Upper lobe of left lung (tissue), 6 donors: ENCODE measurements at places on chromosomes 12 and 14.

- no peak overlapping the region for H3K4me3 ChIP-seq
- no peaks in the 10 kb centered on the region for H3K27me3 ChIP-seq
- H3K36me3 ChIP-seq: no peaks in the 10 kb centered on the region
- no peak overlapping the region for H3K27ac ChIP-seq
- H3K4me1 ChIP-seq: no peaks in the 10 kb centered on the region
Observed at GRCh38 chr12:21938879-21939278, 2.3 kb downstream of the ABCC9 start.

DNA sequence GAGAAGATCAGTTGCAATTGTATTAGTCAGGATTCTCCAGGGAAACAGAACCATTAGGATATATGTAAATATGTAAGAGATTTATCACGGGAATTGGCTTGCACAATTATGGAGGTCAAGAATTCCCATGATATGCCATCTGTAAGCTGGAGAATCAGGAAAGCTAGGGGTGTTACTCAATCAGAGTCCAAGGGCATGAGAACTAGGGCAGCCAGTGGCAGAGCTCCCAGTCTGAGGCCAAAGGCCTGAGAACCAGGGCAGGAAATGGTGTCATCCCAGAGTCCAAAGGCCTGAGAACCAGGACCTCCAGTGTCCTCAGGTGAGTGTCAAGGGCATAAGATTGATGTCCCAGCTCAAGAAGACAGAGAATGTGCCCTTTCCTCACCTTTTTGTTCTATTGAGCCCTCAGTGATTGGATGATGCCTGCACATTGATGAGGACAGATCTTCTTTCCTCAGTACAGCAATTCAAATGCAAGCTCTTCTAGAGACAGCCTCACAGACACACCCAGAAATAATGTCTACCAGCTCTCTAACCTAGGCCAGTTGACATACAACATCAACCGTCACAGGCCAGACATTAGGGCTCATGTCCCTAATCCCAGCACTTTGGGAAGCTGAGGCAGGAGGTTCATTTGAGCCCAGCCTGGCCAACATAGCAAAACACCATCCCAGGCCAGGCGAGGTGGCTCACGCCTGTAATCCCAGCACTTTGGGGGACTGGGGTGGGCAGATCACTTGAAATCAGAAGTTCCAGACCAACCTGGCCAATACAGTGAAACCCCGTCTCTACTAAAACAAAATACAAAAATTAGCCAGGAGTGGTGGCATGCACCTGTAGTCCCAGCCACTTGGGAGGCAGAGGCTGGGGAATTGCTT is 34.9 kb upstream of the ZNF740 start:
- DNase-seq: no peak
- no peaks in the 10 kb centered on the region for H3K27me3 ChIP-seq
- H3K36me3 ChIP-seq: no peaks in the 10 kb centered on the region
- H3K4me1 ChIP-seq: no peaks in the 10 kb centered on the region
- H3K4me3 ChIP-seq: no peak overlapping the region

DNA sequence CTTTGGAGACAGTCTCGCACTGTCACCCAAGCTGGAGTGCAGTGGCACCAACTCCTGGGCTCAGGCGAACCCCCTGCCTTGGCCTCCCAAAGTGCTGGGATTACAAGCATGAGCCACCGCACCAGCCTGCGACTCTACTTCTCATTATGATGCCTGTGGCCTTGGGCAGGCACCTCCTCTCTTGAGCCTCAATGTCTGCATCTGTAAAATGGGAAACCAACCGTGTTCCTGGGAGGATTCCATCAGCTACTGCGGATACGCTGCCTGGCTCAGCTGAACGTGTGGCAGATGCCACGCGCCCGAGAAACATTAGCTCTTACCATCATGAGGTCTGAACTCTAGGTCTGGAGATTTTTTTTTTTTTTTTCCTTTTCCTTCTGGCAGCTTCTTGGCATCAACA is 5.8 kb downstream of the TESC start:
- peaks cover 5% of the 10 kb centered on the region for H3K4me1 ChIP-seq
- no peak overlapping the region for H3K4me3 ChIP-seq
- H3K27me3 ChIP-seq: peaks cover 5% of the 10 kb centered on the region
- no peak for DNase-seq

DNA sequence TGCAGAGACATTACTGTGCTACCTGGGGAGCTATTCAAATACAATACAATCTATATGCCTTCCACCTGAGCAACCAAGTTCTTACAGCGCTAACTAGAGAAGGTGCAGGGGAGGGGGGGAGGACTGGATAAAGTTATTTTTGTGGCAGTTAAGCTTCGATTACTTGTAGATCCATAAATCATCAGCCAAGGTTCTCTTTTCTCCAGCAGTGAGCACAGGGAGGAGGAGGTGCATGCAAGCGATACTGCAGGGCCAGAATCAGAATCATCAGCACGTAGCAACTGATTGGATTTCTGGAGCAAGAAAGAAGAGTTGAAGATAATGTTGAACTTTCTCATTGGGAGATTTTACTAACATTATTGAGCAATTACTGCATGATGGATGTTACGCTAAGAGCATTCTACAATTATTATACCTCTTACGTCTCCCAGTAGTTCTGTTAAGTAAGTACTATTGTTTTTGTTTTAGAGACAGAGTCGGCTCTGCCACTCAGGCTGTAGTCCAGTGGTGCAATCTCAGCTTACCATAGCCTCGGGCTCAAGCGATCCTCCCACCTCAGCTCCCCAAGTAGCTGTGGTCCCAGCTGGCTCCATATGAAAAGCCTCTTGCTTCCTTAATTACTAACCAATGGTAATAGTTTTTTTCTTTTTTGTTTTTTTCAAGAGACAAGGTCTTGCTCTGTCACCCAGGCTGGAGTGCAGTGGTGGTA is 74.6 kb upstream of the EEA1 start:
- H3K27ac ChIP-seq: no peak overlapping the region
- H3K4me1 ChIP-seq: no peaks in the 10 kb centered on the region
- DNase-seq: no peak
- no peaks in the 10 kb centered on the region for H3K36me3 ChIP-seq

GRCh38 chr12:104212516-104212915 is 3.1 kb upstream of the TXNRD1 start:
- DNase-seq: no peak
- no peaks in the 10 kb centered on the region for H3K36me3 ChIP-seq
- no peaks in the 10 kb centered on the region for H3K27me3 ChIP-seq
- H3K27ac ChIP-seq: no peak overlapping the region
- H3K4me1 ChIP-seq: peaks cover 16% of the 10 kb centered on the region

DNA sequence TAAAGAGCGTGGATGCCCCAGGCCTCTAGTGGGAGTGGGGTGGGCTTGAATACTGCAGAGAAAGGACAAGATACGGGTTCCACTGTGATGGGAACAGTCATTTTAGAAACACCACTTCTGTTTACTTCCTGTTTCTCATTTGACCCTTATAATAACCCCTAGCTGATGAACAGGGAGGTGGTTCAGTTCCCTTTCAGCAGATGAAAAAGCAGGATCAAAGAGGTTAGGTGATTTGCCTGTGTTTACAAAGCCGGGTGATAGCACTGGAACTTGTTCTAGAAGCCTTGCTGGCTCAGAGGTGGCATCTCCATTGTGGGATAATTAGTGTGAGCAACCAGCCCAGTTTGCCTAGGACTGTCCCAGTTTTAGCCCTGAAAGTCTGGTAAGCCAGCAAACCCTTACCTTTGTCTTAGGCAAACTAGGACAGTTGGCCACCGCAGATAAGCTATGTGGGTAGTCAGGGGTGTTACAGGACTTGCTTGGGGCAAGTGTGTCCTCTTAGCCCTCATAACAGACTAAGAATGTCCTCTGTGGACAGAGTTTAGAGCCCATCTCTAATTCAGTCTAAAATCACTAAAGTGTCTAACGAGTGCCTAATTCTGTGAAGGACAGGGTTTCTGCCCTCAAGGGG is 7.5 kb upstream of the LRP1-AS start:
- DNase-seq: no peak
- no peak overlapping the region for H3K4me3 ChIP-seq
- H3K27me3 ChIP-seq: no peaks in the 10 kb centered on the region
- H3K27ac ChIP-seq: no peak overlapping the region

GRCh38 chr14:104998801-104999200 is 13.2 kb downstream of the CLBA1 start:
- H3K4me3 ChIP-seq: no peak overlapping the region
- no peak for DNase-seq
- H3K36me3 ChIP-seq: no peaks in the 10 kb centered on the region
- no peaks in the 10 kb centered on the region for H3K4me1 ChIP-seq

GRCh38 chr14:97025722-97026121 is 228.5 kb downstream of the VRK1 start:
- no peak for DNase-seq
- no peaks in the 10 kb centered on the region for H3K27me3 ChIP-seq
- H3K36me3 ChIP-seq: no peaks in the 10 kb centered on the region

- no peak overlapping the region for H3K4me3 ChIP-seq
- H3K4me1 ChIP-seq: no peaks in the 10 kb centered on the region
- no peaks in the 10 kb centered on the region for H3K27me3 ChIP-seq
- no peak for DNase-seq
- no peak overlapping the region for H3K27ac ChIP-seq
Observed at GRCh38 chr12:11071414-11071813, 9.3 kb upstream of the TAS2R46 start.

- no peaks in the 10 kb centered on the region for H3K27me3 ChIP-seq
- no peaks in the 10 kb centered on the region for H3K36me3 ChIP-seq
- no peak overlapping the region for H3K27ac ChIP-seq
- H3K4me1 ChIP-seq: no peaks in the 10 kb centered on the region
- no peak for DNase-seq
- no peak overlapping the region for H3K4me3 ChIP-seq
Observed at GRCh38 chr12:66599816-66600215, 79.1 kb downstream of the GRIP1 start.

GRCh38 chr14:43165651-43166050 is 1341.4 kb downstream of the FSCB start:
- no peak for DNase-seq
- H3K27me3 ChIP-seq: no peaks in the 10 kb centered on the region
- H3K4me3 ChIP-seq: no peak overlapping the region
- H3K36me3 ChIP-seq: no peaks in the 10 kb centered on the region
- H3K27ac ChIP-seq: no peak overlapping the region
